ENCODE measurements at places on chromosomes 5 and 9.

GRCh38 chr9:72467766-72468738, 53.4 kb upstream of the TMC1 start:
- DNase-seq: no peak

DNA sequence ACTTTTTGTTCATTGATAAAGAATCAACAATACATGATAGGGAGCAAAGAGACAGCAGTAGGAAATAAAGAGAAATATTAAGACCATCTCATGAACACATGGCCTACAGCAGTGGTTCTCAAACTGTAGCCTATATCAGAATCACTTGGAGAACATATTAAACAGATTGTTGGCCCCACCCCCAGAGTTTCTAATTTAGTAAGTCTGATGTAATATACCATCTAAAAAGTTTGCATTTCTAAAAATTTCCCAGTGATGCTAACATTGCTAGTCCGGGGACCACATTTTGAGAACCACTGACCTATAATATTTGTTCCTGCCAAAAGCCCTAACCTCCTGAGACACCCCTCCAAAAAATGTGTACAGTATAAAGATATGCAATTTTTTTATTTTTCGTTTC, 306.2 kb upstream of the NREP start:
- no peak for DNase-seq

GRCh38 chr5:79202076-79202475, 33.9 kb upstream of the JMY start:
- DNase-seq: no peak

DNA sequence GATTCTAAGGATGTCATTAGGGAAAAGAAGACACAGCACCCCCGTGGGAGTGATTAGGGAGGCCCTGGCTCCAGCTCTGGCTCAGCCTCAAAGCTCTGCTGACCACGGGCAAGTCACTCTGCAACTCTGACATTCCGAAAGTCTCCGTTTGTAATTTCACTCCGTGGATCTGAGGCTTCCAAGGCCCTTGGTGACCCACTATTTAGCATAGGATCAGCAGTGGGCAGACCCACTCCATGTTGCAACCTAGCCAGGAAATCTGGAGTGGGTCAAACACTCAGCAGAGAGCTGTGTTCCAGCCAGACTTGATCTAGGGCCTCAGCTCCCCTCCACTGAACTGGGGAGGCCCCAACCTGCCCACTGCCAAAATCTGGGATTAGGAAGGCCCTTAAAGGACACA, 11.8 kb downstream of the PHF19 start:
- no peak for DNase-seq

GRCh38 chr9:93929231-93929630, 25.9 kb downstream of the BARX1 start:
- DNase-seq: no peak

DNA sequence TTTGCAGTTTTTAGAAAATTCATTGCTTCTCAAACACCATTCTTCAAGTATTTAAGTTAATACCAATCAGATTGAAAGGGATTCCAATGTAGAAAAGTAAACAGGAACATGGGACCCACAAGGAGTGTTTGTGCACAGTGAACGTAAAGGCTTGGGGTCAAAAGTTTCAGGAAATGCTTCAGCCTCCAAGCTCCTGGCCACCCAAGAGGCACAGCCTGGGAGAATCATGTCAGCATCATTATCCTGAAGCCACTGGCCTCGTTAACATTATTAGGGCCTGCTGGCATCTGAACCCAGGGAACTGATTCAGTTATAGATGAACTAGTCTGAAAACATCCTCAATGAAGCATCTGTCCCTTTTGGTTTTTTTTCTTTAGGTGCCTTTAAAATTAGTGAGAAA, 122.9 kb downstream of the NXNL2 start:
- no peak for DNase-seq

DNA sequence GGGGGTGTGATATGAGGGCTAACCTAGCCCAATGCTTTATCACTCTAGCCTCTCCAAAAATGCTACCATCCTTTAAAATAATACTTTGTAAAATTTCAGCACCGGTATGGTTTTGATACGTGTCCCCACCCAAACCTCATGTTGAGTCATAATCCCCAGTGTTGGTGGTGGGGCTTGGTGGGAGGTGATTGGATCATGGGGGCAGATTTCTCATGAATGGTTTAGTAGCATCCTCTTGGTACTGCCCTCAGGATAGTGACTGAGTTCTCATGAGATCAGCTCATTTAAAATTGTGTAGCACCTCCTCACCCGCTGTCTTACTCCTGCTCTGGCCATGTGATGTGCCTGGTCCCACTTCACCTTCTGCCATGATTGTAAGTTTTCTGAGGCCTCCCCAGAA, 35.0 kb upstream of the ANKH start:
- no peak for DNase-seq

GRCh38 chr5:135349451-135349850, 49.6 kb downstream of the MACROH2A1 start:
- DNase-seq: no peak

- no peak for DNase-seq
Observed at GRCh38 chr9:70581214-70581954, 166.9 kb upstream of the KLF9 start.

GRCh38 chr5:90437663-90438062, 28.1 kb upstream of the CETN3 start:
- no peak for DNase-seq

All from hematopoietic multipotent progenitor cell treated with erythropoietin and hydrocortisone succinate and interleukin-3 and kit ligand, for 15 days (in vitro differentiated cells).